Activated CD4-positive, CD25-positive, alpha-beta regulatory T cell treated with anti-CD3 and anti-CD28 coated beads, Interleukin-2, amount 50 U/mL, for 72 hours (primary cell): ENCODE measurements at places on chromosomes 7 and 10.
A peak's percentile ranks its signal among the peaks of the same experiment; 100 is the strongest.

GRCh38 chr7:2072042-2072441 is 160.7 kb downstream of the MAD1L1 start:
- no peak for DNase-seq

DNA sequence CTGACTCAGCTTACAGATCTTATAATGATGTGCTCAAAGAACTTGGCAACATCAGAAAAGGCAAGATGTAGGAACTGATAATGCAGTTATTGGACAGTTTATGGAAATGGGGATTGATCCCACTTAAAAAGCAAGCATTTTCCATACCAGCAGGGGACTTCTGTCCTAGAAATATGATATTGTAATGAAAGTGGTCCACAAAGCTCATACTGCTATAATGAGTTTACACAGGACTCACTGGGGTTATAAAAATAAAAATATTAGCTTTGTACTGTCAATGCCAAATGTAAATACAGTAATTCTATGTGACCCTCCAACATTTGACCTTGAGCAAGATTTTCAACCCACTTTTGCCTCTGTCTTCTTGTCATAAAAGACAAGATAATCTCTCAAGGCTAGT is 145.5 kb upstream of the SEM1 start:
- no peak for DNase-seq

DNA sequence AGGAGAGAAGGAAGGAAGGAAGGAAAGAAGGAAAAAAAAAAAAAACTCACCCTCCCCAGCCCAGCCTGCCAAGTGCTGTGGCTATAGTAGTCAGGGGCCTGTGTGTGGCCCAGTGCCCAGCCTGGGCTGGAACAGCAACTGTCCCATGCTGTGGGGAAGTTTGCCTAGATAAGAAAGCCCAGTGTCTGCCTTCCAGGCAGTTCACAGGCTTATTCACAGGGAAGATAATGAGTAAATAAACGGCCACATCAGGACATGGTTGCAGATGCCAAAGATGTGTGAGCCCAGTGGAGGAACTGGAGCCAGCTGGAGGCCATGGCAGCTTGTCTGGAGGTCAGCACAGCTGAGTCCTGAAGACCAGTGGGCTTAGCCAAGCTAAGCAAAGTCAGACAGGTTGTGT is 132.4 kb upstream of the FOXK1 start:
- DNase-seq: no peak

- DNase-seq: no peak
Measured at GRCh38 chr7:129840757-129841156, 112.0 kb downstream of the UBE2H start.

DNA sequence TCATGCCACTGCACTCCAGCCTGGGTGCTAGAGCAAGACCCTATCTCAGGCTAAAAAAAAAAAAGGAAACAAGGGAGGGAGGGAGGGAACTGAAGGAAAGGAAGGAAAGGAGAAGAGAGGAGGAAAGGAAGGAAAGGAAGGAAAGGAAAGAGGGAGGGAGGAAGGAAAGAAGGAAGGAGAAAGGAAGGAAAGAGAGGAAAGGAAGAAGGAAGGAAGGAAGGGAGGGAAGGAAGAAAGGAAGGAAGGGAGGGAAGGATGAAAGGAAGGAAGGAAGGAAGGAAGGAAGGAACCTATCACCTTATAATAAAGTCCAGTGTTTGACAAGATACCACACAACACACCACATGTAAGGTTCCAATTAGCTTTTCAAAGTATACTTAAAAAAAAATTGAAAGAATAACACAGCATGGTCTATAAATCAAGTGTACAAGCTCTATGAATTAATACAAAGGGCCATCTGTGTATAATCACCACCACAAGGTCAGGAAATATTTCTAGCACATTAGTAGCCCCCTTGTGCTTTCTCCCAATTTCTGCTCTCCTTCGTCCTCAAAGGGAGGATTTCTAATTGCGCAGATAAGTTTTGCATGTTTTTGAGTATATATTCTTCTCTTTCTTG is 26.4 kb downstream of the RNF216 start:
- DNase-seq: no peak

DNA sequence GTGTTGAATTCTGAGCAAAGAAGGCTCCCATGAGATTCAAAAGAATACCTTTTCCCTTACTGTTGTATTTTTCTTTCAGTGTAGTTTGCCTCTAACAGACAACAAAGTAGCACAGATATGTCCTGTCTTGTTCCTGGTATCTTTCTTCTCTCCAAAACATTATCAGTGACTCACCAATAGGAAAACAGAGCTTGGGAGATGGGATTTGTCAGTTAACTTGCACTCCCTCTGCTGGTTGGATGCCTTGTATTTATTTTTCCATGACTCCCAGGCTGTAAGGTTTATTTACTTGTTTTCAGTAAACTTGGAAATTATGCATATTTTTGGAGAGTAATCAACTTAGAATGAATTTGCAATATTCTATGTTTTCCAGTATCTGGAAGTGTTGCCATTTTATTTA is 129.7 kb downstream of the SAMD9 start:
- no peak for DNase-seq

- DNase-seq: no peak
Measured at GRCh38 chr7:42972699-42973500, 40.7 kb downstream of the MRPL32 start.

GRCh38 chr10:35912615-35913569 is 270.8 kb upstream of the FZD8 start:
- no peak for DNase-seq

DNA sequence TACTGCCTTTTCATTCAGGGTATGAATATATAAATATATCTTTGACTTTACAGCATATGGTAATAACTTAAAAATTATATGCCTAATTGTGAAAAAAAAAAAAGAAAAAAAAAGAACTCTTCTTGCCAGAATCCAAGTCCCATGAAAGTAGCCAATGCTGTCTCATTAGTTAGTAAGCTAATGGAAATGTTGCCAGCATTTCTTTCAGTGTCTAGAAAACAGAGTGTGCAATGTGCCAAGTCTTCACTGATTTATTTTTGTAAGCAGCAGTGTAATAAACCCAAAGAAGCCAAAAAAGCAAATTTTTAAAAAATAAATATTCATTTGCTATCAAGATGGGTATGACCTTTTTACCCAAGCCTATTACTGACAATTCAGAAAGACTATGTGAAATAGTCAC is 31.1 kb upstream of the LRRN3 start:
- no peak for DNase-seq

- DNase-seq: peak; percentile 49
Measured at GRCh38 chr10:95601116-95601719, 40.0 kb upstream of the SORBS1 start.

- no peak for DNase-seq
Measured at GRCh38 chr7:116742641-116743040, 70.6 kb downstream of the MET start.

- no peak for DNase-seq
Measured at GRCh38 chr10:67280405-67280804, 354.6 kb downstream of the LRRTM3 start.

DNA sequence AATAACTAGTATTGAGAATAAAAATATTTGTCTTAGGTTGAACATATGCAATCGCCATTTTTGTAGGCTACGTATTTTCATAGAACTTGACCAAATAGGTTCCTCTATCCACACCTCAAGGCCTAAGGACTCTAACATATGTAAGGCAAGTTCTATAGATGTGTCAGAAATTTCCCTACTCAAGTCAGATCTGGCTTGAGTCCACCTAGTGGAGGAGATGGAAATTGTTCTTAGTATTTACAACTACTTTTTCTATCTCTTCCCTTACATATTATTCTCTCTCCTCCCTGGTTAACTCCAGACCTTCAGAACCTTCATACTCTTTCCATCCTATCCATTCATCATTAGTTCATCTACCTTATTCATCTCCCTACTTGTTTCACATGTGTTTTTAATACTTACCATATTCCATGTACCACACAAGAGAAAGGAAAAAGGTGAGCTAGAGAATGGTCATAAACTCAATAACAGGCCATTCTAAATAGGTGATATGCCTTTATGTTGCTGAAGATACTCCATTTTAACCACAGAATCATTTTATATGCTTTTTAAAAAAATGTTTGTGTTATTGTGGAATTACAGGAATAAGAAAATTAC is 174.5 kb upstream of the HDAC9 start:
- no peak for DNase-seq

DNA sequence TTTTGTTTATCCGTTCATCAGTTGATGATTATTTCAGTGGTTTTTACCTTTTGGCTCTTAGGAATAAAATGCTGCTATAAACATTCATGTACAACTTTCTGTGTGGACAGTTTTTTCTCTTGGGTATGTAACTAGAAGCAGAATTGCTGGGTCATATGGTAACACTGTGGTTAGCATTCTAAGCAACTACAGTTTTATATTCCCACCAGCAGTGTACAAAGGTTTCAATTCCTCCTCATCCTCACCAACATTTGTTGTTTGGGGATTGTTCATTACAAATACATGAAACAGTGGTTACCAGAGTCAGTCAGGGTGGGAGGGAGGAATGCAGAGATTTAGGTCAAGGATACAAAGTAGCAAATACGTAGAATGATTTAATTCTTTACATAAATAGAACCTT is 97.0 kb downstream of the NPSR1 start:
- DNase-seq: no peak

- no peak for DNase-seq
Measured at GRCh38 chr10:74120911-74121310, 29.7 kb downstream of the AP3M1 start.

DNA sequence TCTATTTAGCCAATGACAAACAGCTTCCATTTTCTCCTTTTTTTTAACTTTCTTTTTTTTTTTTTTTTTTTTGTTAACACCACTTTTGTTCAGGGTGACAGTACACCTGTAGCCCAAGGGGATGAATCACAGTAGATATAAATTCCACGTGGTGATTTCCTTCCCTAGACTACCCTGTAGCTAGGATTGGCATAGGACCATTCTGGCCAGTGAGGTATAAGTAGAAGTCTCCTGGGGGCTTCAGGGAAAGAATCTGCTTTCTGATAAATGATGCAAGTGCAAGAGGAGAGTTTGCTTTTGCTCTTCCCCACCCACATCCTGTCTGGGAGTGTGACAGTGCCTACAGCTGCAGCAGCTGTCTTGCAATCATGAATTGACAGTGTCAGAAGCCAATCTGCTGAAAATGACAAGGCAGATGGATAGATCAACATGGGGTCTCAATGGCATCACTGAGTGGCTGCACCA is 63.2 kb upstream of the TOMM7 start:
- DNase-seq: peak; percentile 36

GRCh38 chr10:118950997-118951637 is 78.4 kb upstream of the NANOS1 start:
- no peak for DNase-seq

DNA sequence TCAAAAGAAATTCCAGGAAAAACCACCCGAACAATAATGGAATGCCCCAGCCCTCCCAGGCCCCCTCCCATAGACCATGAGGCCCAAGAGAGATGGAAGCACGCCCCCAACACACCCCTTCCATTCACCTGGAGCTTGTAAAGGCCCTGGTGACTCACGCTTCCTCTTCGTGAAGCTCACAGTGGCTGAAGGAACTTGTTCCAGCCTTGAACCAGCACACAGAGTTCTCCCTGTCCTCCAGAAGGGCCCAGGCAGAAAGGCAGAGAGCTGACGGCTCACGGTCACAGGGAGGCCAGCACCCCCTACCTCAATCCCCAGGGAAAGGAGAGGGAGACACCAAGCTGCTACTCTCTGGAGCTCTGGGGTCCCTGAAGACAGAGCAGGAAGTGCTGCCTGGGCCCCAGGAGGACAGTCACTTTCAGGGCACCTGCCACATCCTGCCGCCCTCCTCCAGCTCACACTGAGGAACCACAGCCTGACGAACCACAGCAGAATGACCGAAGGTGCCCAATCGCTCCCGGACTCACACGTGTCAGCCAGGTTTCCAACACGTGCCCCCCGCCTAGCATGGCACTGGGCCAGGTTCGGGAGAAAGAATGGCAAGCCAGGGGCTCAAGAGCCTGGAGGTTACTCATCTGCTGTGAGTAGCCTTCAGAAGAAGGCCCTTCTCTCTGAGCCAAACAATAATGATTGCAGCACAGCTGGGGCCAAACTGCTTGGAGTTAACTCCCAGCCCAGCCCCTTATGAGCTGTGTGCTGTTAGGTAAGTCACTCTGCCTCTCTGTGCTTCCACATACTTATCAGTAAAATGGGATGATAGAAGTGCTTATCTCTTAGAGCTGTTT is 52.8 kb downstream of the DLG5 start:
- peak; percentile 45 for DNase-seq

DNA sequence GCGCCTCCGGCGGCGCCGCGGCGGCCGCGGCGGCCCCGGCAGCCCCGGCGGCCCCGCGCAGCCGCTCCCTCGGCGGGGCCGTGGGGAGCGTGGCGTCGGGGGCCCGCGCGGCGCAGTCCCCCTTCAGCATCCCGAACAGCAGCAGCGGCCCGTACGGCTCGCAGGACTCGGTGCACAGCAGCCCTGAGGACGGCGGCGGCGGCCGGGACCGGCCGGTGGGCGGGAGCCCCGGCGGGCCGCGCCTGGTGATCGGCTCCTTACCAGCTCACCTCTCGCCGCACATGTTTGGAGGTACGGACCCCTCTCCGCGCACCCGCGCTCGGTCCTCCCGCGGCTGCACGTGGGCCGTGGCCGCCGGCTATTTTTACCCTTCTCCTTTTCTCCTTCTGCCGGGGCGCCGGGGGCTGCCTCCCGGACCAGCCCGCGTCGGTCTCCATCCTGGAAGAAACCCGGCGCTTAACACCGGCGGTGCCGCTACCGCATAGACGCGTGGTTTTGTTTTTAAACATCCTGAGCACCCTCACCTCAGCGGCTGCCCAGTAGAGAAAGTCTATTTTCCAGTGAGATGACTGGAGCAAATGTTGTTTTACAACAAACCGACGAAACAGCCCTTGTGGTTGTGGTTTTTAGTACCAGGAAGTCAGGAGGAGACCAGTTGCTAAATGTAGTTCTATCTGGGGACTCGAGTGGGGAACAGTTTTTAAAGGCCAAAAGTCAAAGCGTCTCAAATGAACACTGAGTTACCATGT is 1.3 kb downstream of the ZNRF2 start:
- peak; percentile 64 for DNase-seq

- DNase-seq: no peak
Measured at GRCh38 chr7:20112696-20113095, 104.5 kb downstream of the MACC1 start.

DNA sequence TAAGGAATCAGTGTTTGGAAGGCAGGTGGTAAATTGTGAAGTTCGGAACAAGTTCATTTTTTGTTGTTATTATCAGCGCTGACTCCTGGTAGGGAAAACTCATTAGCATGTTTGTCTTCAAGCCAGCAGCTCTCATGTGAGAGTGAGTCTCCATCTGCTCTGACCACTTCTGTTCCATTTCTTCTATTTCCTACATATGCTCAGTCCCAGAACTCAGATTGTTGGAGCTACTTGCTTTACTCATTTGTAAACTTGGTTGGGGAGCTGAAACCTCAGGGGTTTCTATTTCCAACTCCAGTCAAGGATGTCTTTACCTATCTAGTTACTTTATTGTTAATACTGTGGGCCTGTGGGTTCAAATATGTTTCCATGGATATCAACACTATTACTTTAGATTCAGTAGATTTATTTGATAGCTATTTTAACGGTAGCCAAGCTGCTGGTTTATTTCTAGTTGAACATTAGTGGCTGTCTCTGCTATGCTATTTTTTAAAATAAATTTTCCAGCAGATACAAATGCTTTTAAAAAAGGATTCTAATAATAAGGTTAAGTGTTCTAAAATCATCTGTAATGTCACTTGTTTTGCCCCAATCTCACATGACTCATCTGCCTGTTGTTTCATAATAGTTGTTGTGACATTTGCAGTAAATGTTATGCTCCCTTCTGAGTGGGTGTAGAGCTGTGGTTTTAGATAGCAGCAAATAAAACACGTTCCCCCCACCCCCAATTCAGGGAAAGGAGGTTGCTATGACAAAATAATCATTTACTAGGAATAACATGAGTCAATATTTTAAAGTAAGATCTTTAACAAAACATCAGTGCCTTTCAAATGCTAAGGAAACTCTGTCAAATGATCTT is 143.3 kb downstream of the HDAC9 start:
- no peak for DNase-seq

- no peak for DNase-seq
Measured at GRCh38 chr7:5766321-5766761, 15.1 kb downstream of the RNF216 start.
